Prostate gland (tissue), 2 donors: ENCODE measurements at places on chromosomes 6 and 20. TPM values are rescaled to one million over a fixed set of nuclear protein-coding genes. Genes with fewer than 3 reads are reported as not detected.
A peak's percentile ranks its signal among the peaks of the same experiment; 100 is the strongest.

DNA sequence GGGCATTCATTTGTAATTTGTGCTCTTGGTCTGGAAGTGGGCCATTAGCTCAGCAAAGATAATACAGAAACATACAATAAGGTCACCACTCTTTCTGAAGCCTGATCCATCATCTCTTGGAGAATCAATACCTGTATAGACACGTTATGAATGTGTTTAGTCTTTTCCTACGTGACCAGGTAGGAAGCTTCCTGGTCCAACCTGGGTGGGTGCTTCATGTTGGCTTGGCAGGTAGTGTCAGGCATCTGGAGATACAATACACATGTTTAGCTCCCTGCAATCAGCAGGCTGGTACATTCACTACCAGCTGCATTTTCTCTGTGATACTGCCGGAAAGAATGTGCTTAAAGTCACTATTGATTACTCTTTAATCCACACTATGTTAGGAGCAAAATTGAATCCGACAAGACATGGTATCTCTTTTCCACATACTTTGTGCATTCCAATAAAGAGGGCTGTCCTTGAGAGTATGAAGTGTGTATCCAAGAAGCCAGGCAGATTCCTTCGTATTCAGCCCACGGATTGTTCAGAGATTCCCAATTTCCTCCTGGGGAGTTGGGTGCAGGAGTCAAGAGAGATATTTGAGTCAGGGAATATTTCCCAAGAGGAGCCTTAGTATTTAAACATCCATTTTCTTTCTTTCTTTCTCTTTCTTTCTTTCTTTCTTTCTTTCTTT is 49.9 kb upstream of the RANBP9 start:
- DNase-seq: no peak

- no peak for DNase-seq
Observed at GRCh38 chr6:161963634-161964234, 689.9 kb upstream of the AGPAT4 start.

CAGE1 gene
- 0.09 TPM for total RNA-seq

- no peak for DNase-seq
Observed at GRCh38 chr6:25619217-25619616, 32.8 kb upstream of the SCGN start.

DNA sequence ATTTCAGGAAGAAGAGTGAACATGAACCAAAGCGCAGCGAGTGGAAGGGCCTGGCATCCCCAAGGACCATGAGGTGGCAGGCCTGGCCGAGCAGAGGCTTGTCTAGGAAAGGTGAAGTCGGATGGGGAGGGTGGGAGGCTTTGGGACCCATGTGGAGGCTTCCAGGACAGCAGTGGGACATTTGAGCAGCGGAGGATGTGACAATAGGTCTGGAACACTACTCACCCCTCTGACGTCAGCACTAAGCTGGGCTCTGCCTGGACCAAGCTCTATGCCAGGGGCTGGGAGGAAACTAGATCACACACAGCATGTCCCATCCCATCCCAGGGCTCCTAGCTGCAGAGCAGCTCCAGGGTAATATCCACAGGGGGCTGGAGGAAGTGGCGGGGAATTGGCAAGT is 175.3 kb upstream of the RIN2 start:
- DNase-seq: no peak

DNA sequence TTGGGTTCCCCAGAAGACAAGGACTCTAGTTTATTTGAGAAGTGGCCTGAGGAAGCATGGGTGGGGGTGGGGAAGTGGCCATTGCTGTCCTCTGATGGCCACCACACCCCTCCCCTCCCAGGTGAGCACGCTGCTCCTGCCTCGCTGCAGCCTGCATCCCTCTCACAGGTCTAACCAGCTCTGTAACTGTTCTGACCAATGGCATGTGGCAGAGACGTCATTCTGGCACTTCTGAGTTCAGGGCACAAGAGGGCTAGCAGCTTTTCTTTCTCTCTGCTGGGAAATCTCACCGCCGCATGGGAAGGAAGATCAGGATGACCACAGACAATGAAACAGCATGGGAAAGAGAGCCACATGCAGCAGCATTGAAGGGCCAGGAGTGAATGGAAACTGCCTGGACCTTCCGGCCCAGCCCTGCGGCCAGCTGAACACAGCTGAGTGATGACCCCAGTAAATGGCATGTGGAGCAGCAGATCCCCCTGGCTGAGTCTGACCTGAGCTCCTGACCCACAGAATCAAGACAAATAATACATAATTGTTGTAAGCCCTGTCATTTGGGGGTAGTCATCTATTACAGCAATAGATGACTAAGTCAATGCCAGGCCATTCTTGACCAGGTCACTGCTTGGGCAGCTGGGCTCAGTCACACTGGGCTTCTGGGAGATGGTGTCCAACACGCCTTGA is 179.8 kb downstream of the LINC00237 start:
- no peak for DNase-seq

SIRPA gene
- 20.3 TPM for total RNA-seq

DNA sequence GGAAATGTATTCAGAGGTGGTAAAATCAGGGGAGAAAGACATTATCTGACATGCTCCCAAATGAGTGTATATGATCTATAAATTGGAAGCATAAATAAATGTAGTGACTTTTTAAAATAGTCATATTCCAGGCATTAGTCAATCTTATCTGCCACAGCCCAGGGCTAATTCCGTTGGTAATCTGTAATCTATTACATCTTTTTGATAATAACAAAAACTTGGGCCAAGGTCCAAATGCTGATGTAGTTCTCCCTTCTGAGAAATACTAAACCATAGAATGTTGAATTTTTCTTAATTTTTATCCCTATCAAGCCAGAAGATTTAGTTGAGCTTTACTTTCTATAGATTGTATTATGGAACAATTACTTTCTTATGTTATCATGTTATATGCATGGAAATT is 1279.8 kb downstream of the EPHA7 start:
- no peak for DNase-seq

CCN6 gene
- not detected for total RNA-seq

FAM83B gene
- 14.3 TPM for total RNA-seq

- DNase-seq: no peak
Observed at GRCh38 chr6:33912195-33912594, 108.4 kb upstream of the MLN start.

GRCh38 chr6:80316686-80317231 is 210.3 kb downstream of the BCKDHB start:
- no peak for DNase-seq

DNA sequence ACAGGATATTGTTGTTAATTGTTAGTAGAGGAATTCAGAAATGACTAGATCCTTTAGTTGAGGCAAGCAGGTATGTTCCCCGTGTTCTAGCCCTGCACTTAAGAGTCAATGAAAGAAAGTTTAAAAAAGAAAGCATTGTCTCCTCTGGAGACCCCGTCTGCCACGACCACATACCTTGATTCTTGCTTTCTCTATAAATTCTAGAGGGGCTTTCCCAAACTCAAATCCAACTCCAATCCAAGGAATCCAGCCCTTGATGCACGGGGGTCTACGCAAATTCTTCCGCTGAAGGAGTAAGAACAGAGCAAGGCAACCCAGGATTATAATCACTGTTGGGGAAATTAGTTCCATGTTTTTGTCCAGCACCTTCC is 401 bp downstream of the CYP39A1 start:
- DNase-seq: no peak

TNNC2 gene
- 2.1 TPM for total RNA-seq

- peak; percentile 49 for DNase-seq
Observed at GRCh38 chr20:54086507-54087039, 16.2 kb upstream of the BCAS1 start.

- no peak for DNase-seq
Observed at GRCh38 chr6:5172041-5172653, 87.0 kb downstream of the PPP1R3G start.

DNA sequence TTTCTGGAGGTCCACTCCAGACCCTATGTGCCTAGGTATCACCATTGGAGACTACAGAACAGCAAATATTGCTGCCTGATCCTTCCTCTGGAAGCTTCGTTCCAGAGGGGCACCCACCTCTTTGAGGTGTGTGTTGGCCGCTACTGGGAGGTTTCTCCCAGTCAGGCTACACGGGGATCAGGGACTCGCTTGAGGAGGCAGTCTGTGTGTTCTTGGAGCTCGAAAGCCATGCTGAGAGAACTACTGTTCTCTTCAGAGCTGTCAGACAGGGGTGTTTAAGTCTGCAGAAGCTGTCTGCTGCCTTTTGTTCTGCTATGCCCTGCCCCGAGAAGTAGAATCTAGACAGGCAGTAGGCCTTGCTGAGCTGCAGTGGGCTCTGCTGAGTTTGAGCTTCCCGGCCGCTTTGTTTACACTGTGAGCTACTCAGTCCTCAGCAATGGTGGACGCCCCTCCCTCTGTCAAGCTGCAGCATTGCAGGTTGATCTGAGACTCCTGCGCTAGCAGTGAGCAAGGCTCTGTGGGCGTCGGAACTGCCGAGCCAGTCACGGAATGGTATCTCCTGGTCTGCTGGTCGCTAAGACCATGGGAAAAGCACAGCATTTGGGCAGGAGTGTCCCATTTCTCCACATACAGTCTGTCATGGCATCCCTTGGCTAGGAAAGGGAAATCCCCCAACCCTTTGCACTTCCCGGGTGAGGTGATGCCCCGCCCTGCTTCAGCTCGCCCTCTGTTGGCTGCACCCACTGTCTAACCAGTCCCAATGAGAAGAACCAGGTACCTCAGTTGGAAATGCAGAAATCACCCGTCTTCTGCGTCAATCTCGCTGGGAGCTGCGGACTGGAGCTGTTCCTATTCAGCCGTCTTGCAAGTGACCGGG is 32.5 kb upstream of the ASCC3 start:
- DNase-seq: no peak

- DNase-seq: peak; percentile 81
Observed at GRCh38 chr6:138307352-138307751, 70.4 kb upstream of the SMIM28 start.

GRCh38 chr6:140542863-140543262 is 1168.4 kb upstream of the CITED2 start:
- DNase-seq: no peak

DNA sequence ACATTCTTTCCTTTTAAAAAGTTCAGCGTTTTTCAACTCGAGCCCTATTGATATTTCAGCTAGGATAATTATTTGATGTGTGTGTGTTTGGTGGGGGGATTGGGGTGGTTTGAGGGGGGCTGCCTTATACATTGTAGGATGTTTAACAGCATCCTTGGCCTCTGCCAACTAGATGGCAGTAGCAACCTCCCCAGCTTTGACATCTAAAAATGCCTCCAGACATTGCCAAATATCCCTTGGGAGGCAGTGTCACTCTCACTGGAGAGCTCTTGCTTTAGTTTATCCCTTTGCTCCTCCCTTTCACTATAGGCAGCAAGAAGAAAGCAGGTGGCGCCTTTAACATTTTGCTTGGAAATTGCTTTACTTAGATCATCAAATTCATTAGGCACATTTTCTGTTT is 14.6 kb upstream of the TP53TG5 start:
- DNase-seq: no peak

- DNase-seq: no peak
Observed at GRCh38 chr20:40390654-40391053, 298.4 kb downstream of the MAFB start.

- no peak for DNase-seq
Observed at GRCh38 chr6:42322676-42323075, 105.0 kb upstream of the MRPS10 start.
